GM23338 (cell line): ENCODE measurements at places on chromosomes 11 and 22. TPM values are rescaled to one million over a fixed set of nuclear protein-coding genes. Genes with fewer than 3 reads are reported as not detected.

- no peak for DNase-seq
- H3K27ac ChIP-seq = no peak overlapping the region
- no peaks in the 10 kb centered on the region for H3K36me3 ChIP-seq
- peaks cover 12% of the 10 kb centered on the region; the same call in 1 of the 2 replicates for H3K4me1 ChIP-seq
- peaks cover 31% of the 10 kb centered on the region for H3K27me3 ChIP-seq
Measured at GRCh38 chr22:18114495-18114894, 3.9 kb downstream of the TUBA8 start.

GRCh38 chr22:49827853-49828598 lies at the start of gene BRD1:
BRD1 (minus strand) TSS chr22:49827873; CDS start chr22:49824317, 3,556 bp downstream.
- H3K4me1 ChIP-seq = peaks cover 8% of the 10 kb centered on the region; the same call in 1 of the 2 replicates
- 0 out of 2 replicates have a peak, but pooled peaks cover under 1% of the 10 kb centered on the region for H3K36me3 ChIP-seq
- H3K4me3 ChIP-seq = peak within 1 kb of the TSS; percentile 91
- DNase-seq = peak; percentile 74
- 0 out of 2 replicates have a peak, but pooled peaks cover 4% of the 10 kb centered on the region for H3K27me3 ChIP-seq

The RBFOX2 gene
- 130 and 131 TPM in 2 replicates for total RNA-seq

- no peaks in the 10 kb centered on the region for H3K36me3 ChIP-seq
- H3K4me3 ChIP-seq = no peak overlapping the region
- no peaks in the 10 kb centered on the region for H3K4me1 ChIP-seq
- no peaks in the 10 kb centered on the region for H3K27me3 ChIP-seq
- H3K27ac ChIP-seq = no peak overlapping the region
Measured at GRCh38 chr11:74577624-74578396, 14.6 kb upstream of the POLD3 start.

The USH1C gene
- 1.3 and 5.4 TPM in 2 replicates for total RNA-seq

DNA sequence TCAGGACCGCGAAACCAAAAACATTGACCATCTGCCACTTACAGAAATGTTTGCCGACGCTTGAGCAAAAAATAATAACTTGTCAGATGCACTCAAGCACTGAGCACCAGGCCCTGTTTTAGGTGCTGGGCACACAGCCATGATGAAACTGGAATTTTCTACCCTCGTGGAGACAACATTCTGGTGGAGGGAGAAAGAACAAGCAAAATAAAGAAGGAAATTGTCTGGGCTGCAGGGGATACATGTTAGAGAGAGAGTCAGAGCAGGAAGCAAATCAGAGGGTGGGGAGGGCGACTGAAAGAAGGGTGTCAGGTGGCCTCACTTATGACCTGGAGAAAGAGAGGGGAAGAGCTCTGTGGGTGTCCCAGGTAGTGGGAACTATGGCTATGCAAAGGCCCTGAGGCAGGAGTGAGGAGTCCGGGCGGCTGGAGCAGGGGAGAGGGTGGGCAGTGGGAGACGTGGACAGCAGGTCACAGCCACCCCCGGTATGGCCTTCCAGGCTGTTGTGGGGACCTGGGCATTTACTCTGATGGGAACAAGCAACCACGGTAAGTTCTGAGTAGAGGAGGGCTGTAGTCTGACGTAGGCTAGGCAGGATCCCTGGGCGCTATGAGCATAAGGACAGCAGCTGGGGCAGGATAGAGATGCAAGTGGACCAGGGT lies 78.8 kb downstream of the MYEOV start:
- no peaks in the 10 kb centered on the region for H3K27me3 ChIP-seq
- DNase-seq = no peak
- H3K27ac ChIP-seq = no peak overlapping the region
- no peak overlapping the region for H3K4me3 ChIP-seq
- H3K36me3 ChIP-seq = no peaks in the 10 kb centered on the region

- H3K27me3 ChIP-seq = peaks cover 11% of the 10 kb centered on the region; the same call in 1 of the 2 replicates
- no peaks in the 10 kb centered on the region for H3K36me3 ChIP-seq
- no peak for DNase-seq
- H3K4me1 ChIP-seq = peaks cover 4% of the 10 kb centered on the region; the same call in 1 of the 2 replicates
- H3K4me3 ChIP-seq = no peak overlapping the region
Measured at GRCh38 chr11:67410369-67410831, 5.1 kb upstream of the CARNS1 start.

DNA sequence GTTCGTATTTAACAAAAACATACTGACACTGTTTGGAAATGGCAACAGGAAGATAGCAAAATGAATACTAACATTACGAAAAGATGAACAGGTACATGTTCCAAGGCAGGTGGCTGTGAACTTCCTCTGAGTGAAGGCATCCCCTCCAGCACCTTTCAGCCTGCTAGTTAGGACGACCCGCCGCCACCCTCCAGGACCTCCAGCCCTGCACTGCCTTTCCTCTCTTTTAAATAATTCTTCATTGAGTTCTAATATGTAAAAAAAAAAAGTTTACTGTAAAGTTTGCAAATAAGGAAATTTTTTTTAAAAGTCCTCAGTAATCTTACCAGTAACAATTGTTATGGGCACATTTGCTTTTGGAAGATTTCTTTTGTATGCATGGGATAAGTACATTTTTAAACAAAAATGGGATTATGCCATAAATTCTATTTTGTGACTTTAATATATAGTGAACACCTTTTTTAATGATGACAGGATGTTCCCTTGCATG lies 6.0 kb downstream of the NEAT1 start:
- peak; percentile 16 for DNase-seq
- H3K36me3 ChIP-seq = no peaks in the 10 kb centered on the region
- H3K4me3 ChIP-seq = no peak overlapping the region
- H3K4me1 ChIP-seq = peaks cover 55% of the 10 kb centered on the region

The HPX gene
- total RNA-seq = 0.50 and 0.63 TPM in 2 replicates

- H3K4me3 ChIP-seq = no peak overlapping the region
- H3K27ac ChIP-seq = no peak overlapping the region
- DNase-seq = peak; percentile 45
- no peaks in the 10 kb centered on the region for H3K4me1 ChIP-seq
Measured at GRCh38 chr11:13249992-13250391, 27.6 kb upstream of the BMAL1 start.

The MMP11 gene
- total RNA-seq = 12.1 and 17.4 TPM in 2 replicates

DNA sequence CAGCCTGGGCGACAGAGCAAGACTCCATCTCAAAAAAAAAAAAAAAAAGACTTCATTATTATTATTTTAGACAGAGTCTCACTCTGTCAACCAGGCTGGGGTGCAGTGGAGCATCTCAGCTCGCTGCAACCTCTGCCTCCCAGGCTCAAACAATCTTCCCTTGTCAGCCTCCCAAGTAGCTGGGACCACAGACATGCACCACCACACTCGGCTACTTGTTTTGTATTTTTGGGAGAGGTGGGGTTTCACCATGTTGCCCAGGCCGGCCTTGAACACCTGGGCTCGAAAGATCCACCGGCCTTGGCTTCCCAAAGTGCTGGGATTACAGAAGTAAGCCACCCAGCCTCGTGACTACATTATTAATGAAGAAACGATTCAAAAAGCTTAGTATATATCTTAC lies 5.3 kb upstream of the TYMP start:
- no peak for DNase-seq
- H3K27me3 ChIP-seq = peaks cover 47% of the 10 kb centered on the region
- 0 out of 2 replicates have a peak, but pooled peaks cover 4% of the 10 kb centered on the region for H3K4me1 ChIP-seq
- no peak overlapping the region for H3K27ac ChIP-seq

DNA sequence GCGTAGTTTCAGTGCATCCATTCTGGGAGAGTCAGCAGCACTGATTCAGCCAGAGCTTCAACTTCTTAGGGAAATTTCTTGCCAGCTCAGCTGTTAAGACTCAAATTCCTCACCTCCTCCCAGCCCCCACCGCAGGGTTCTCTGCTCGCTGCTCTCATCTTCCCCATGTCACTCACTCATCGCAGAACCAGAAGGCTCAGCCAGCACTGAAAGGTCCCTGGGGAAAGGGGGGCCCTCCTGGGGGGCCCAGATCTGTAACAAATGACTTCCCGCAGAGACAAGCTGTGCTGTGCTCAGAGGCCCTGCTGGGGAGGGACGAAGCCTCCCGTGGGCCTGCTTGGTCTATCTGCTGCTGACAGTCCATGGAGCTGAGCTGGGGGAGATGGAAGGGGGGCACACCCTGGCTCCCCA lies 220.6 kb downstream of the NTM start:
- H3K27me3 ChIP-seq = no peaks in the 10 kb centered on the region
- no peak overlapping the region for H3K27ac ChIP-seq
- DNase-seq = peak; percentile 73
- H3K36me3 ChIP-seq = no peaks in the 10 kb centered on the region

The NAALAD2 gene
- 4.3 and 12.4 TPM in 2 replicates for total RNA-seq

DNA sequence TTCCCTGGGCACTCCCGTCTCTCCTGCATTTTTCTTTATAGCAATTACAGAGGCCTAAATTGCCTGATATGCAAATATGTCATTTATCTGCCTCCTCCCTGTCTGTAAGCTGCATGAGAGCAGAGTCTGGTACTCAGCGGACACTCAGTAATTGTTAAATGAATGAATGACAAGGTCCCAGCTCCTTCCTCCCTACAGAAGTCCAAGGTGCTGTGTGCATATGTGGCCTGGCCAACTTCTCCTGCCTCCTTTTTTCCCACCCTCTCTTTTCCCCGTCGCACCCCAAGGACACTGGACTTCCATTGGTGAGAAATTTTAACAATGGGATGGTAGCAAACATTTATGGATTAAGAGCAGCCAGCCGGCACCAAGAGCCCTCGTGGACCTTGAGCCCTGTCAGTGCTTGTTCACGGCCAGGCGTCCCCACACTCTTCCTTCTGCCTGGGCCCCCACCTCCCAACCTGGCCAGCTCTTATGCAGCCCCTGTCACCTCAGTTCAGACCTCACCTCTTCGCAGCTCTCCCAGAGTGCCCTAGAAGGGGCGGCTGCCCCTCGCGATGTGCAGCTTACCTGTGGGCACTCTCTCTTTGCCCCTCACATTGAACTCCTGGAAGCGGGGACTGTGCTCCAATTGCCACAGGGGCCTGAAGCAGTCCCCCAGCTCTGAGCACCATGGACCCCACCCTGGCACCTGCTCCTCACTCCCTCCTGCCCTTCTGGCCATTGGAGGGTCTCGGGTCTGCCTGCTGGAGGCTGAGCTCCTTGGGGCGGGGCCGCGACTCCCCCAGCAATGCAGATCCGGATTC lies 1.5 kb downstream of the TMPRSS6 start:
- no peak overlapping the region for H3K4me3 ChIP-seq
- H3K4me1 ChIP-seq = no peaks in the 10 kb centered on the region
- H3K27me3 ChIP-seq = no peaks in the 10 kb centered on the region
- DNase-seq = no peak
- H3K36me3 ChIP-seq = no peaks in the 10 kb centered on the region

The SCUBE2 gene
- 0.63 TPM in 1 of 2 replicates, not detected in the other for total RNA-seq

The TP53AIP1 gene
- total RNA-seq = 0.07 TPM in 1 of 2 replicates, not detected in the other

GRCh38 chr11:119888119-119888518 lies 159.1 kb upstream of the NECTIN1 start:
- DNase-seq = no peak
- no peak overlapping the region for H3K4me3 ChIP-seq
- H3K27me3 ChIP-seq = no peaks in the 10 kb centered on the region
- H3K36me3 ChIP-seq = no peaks in the 10 kb centered on the region
- H3K27ac ChIP-seq = no peak overlapping the region
- H3K4me1 ChIP-seq = no peaks in the 10 kb centered on the region

- peaks cover 9% of the 10 kb centered on the region; the same call in 1 of the 2 replicates for H3K4me1 ChIP-seq
- H3K4me3 ChIP-seq = no peak overlapping the region
- no peak for DNase-seq
- no peaks in the 10 kb centered on the region for H3K27me3 ChIP-seq
- H3K36me3 ChIP-seq = no peaks in the 10 kb centered on the region
- no peak overlapping the region for H3K27ac ChIP-seq
Measured at GRCh38 chr11:8034604-8035190, 46.3 kb upstream of the TUB start.

The SLC5A12 gene
- total RNA-seq = 1.4 and 3.7 TPM in 2 replicates

GRCh38 chr22:38412435-38413084 lies 42.4 kb downstream of the KCNJ4 start:
- H3K27ac ChIP-seq = no peak overlapping the region
- no peaks in the 10 kb centered on the region; the same call in 1 of the 2 replicates for H3K4me1 ChIP-seq
- H3K36me3 ChIP-seq = no peaks in the 10 kb centered on the region
- H3K4me3 ChIP-seq = peak overlapping the region; percentile 50
- peak; percentile 66 for DNase-seq

- H3K27ac ChIP-seq = no peak overlapping the region
- peak overlapping the region; percentile 24; the same call in 1 of the 2 replicates for H3K4me3 ChIP-seq
- peaks cover 14% of the 10 kb centered on the region for H3K4me1 ChIP-seq
- DNase-seq = peak; percentile 51
Measured at GRCh38 chr11:17457396-17458173, 19.1 kb downstream of the ABCC8 start.

DNA sequence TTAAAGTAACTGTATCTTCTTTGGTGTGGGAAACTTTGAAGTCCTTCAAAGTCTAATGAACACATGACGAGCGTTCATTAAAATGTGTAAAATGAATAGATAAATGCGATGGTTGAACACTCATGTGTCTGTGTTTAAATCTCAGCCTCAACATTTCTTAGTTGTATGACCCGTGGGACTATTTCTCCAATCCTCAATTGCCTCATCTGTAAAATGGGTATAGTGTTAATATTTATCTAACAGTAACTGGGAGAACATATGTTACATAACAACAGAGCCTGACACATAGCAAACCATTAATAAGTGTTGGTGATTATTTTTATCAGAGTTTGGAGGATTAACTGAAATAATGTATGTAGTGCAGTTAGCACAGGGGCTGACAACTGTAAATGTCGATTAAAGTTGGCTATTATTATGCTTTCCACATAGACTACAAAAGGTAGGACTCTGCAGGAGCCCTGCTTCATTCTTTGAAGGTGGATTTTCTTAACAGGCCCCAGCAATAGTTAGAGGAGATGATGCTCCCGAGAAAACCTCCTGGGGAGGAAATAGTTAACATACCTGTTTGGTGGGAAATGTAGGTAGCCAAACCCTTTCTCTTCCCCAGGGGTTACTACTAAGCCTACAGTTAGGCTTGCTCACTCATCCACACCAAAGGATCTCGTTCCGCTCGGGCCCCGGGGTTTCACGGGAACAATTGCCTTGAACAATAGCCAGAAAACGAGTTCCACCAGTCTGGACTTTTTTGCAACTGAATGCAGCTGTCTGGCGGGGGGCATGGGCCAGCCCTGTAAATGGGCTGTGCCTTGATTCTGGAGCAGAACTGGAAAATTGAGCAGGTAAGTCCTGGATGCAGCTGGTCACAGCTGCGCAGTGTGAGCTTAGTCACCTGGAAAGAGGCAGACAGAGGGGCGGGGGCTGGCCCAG lies 133.4 kb downstream of the DBX1 start:
- peak overlapping the region; percentile 56 for H3K27ac ChIP-seq
- H3K36me3 ChIP-seq = no peaks in the 10 kb centered on the region
- H3K4me1 ChIP-seq = peaks cover 85% of the 10 kb centered on the region
- peak; percentile 98 for DNase-seq

GRCh38 chr11:42407341-42407740 lies 904.5 kb upstream of the API5 start:
- H3K27ac ChIP-seq = no peak overlapping the region
- DNase-seq = peak; percentile 97
- no peaks in the 10 kb centered on the region for H3K27me3 ChIP-seq
- no peak overlapping the region for H3K4me3 ChIP-seq
- no peaks in the 10 kb centered on the region for H3K36me3 ChIP-seq

GRCh38 chr11:73245461-73245860 lies 26.7 kb upstream of the P2RY6 start:
- H3K36me3 ChIP-seq = no peaks in the 10 kb centered on the region
- no peaks in the 10 kb centered on the region for H3K27me3 ChIP-seq
- H3K4me1 ChIP-seq = peaks cover 10% of the 10 kb centered on the region
- H3K4me3 ChIP-seq = no peak overlapping the region
- H3K27ac ChIP-seq = no peak overlapping the region

The KIRREL3 gene
- total RNA-seq = 0.08 and 1.5 TPM in 2 replicates

The ST14 gene
- total RNA-seq = 32.7 and 36.3 TPM in 2 replicates
